IMR-90 (cell line): ENCODE measurements at places on chromosomes 2 and 18. TPM values are rescaled to one million over a fixed set of nuclear protein-coding genes. Genes with fewer than 3 reads are reported as not detected.

Gene D2HGDH
- 22.1 and 23.0 TPM in 2 replicates for polyA plus RNA-seq

Gene RBBP8
- polyA plus RNA-seq = 10.8 and 12.0 TPM in 2 replicates

Gene IL18RAP
- polyA plus RNA-seq = not detected in 2 replicates

Gene PIEZO2
- polyA plus RNA-seq = 2.2 and 2.4 TPM in 2 replicates

Gene PRKD3
- 14.3 and 15.8 TPM in 2 replicates for polyA plus RNA-seq

Gene IGFBP2
- 236 and 257 TPM in 2 replicates for polyA plus RNA-seq

Gene GRHL1
- polyA plus RNA-seq = 0.21 and 0.26 TPM in 2 replicates

DNA sequence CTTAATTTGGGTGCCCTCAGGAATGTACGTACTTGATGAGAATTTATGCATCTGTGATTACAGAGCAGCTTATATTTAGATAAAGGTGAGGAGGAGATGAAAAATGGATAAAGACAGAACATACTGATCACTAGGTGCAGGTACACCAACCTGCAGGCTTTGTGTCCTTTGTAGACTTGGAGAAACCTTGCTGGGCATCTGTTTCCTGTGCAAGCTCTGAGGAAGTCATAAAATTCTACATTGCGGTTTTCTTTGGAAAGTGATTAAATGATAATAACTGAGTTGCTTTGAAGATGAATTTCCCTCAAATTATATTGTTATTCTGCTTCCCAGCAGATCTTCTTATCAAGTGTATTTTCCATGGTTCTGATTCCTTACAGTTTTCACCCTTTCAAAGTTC is 7.7 kb downstream of the RAB27B start:
- no peak for DNase-seq

GRCh38 chr2:210267698-210268097 is 42.5 kb upstream of the ACADL start:
- no peak for DNase-seq

GRCh38 chr2:236526455-236527158 is 43.0 kb upstream of the ACKR3 start:
- no peak for DNase-seq

DNA sequence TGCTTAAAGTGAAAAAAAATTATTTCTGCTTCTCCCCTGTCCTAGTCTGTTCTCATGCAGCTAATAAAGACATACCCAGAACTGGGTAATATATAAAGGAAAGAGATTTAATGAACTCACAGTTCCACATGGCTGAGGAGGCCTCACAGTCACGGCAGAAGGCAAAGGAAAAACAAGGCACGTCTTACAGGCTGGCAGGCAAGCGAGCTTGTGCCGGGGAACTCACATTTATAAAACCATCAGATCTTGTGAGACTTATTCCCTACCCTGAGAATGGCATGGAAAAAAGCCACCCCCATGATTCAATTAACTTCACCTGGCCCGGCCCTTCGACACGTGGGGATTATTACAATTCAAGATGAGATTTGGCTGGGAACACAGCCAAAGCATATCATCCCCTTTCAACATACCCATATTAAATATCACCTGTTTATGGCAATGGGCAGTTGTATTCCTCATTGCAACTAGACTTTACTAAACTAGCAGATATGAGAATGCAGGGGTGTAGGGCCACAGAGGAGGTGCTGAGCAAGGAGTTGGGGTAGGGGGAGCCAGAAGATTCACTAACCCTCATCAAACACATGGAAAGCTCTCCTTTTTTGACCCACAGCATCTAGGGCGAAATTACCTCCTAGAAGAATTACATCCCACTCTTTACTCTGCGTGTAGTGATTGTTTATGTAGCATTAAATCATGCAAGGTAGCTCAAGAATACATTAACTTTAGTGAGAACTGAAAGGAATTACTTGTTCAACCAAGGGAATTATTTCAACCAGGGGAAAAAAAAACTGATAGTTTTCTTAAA is 183.3 kb upstream of the DOK6 start:
- no peak for DNase-seq

GRCh38 chr2:239249048-239249447 is 151.8 kb downstream of the HDAC4 start:
- no peak for DNase-seq

DNA sequence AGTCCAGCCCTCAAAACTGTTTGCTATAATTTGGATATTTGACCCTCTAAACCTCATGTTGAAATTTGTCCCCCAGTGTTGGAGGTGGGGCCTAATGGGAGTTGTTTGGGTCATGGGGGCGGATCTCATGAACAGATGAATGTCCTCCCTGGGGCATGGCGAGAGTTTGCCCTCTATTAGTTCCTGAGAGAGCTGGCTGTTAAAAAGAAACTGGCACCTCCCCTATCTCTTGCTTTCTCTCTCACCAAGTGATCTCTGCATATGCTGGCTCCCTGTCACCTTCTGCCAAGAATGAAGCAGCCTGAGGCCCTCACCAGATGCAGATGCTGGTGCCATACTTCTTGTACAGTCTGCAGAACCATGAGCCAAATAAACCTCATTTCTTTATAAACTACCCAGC is 12.0 kb downstream of the LNPK start:
- DNase-seq = no peak

GRCh38 chr18:22346401-22346952 is 71.2 kb downstream of the CTAGE1 start:
- peak; percentile 83 for DNase-seq

DNA sequence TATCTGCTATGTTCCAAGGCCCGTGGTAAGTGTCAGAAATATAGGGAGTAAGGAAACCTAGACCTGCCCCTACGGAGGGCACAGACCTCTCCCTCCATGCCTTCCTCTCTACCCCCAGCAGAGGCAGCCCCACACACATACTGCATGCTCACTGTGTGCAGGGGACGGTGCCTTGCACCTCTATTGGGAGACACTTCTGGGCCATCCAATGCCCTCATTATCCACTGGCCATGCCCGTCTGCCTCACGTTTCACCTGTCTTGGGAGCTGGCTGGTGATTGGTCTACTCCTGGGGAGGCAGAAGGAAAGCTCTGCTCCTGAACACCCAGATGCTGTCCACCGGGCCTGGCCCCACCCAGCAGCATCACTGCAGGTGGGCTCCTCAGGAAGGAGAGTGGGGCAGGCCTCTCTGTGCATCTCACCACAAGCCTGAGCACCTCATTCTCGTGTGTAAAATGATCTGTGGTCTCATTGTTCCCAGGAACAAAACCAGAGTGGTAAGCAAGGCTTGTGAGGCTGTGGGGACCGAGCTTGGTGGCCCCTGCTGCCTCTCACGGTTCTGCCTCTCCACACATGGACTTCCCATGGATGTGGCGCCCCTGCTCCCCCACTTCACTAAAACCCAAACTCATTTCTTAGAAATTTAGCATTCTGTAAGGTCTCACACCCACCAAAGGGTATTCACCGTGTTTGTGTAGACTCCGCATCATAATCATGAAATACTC is 312.5 kb upstream of the HS6ST1 start:
- DNase-seq = no peak

- DNase-seq = peak; percentile 97
Observed at GRCh38 chr2:224869601-224870233, 153.6 kb upstream of the CCDC195 start.

GRCh38 chr2:152240559-152241231 is 65.1 kb upstream of the STAM2 start:
- peak; percentile 75 for DNase-seq

GRCh38 chr2:36731941-36732672 is 35.6 kb downstream of the VIT start:
- DNase-seq = peak; percentile 30

DNA sequence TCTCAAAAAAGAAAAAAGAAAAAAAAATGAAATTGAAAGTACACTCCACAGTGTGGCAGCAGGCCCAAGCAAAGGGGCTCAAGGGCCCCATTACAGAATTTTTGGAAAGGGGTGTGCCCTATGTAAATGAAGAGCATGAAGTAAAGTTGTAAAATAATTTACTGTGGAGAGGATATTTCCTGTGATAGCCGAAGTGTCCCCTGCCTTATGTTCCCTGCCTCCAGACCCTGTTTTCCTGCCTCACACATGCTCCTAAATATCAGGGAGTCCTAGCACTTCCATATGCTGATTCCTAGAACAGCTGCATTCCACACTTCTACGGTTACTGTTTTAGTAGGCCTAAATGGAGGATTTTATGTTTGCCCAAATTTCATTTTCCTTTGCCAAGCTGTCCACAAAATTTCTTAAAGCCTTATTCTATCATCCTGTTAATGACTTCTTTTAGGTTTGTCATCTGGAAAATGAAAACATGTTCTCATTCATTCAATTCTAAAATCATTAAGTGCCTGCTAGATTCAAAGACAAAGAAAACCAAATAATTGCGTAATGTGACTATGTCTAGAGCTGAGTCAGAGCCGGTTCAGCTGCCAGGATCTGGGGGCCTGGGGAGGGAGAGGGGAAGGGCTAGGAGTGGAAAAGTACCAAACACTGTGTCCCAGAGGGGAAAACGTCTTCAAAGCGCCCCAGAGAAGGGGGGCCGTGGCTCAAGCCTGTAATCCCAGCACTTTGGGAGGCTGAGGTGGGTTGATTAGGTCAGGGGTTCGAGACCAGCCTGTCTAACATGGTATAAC is 25.9 kb upstream of the IMPA2 start:
- peak; percentile 87 for DNase-seq

DNA sequence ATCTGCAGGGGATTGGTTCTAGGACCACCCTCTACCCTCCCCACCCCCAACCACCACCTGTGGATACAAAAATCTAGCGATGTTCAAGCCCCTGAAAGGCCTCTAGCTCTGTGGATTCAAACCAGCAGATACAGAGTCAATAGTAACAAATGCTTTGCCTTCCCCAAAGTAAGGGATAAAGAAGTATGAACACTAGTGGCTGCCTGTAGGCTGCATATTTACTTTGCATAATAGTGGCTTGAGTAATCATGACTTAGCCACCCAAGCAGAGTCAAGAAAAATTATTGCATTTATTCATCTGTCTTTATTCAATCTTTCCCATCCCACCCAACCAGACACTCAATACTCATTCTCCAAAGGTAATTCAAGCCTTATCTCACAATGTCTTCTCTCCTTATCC is 43.8 kb downstream of the SOCS6 start:
- peak; percentile 57 for DNase-seq

DNA sequence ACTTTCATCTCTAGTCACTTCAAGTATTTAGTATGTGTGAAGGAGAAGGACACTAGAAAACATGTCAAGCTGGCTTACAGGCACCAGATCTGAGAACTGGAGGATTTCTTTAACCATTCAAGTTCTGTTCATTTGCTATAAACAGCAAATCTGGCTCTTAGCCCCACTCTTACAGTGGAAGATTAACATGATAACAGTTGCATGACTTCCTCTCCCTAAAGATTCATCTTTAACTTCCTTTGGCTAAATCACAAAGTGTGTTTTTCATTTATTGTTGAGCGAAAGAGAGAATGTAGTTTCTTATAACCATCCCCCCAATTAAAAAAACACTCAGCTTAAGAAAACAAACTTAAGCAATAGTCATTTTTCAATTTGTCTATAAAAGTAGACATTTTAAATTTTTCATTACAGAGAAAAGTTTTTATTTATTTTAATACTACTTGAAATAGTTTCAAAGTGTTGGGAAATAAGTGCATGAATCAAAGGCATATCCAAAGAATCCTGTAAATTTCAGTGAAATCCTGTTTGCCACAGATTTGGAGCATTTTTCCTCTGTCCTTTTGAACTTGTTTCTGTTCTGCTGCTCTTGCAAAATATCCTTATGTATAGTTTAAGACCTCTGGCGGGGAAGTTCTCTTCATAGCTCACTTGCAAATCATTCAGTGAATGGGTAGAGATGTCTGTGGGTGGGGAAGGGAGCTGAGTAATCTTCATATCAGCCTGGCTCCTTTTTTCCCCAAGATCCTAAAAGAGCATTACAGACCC is 241.0 kb upstream of the RBBP8 start:
- DNase-seq = peak; percentile 95

DNA sequence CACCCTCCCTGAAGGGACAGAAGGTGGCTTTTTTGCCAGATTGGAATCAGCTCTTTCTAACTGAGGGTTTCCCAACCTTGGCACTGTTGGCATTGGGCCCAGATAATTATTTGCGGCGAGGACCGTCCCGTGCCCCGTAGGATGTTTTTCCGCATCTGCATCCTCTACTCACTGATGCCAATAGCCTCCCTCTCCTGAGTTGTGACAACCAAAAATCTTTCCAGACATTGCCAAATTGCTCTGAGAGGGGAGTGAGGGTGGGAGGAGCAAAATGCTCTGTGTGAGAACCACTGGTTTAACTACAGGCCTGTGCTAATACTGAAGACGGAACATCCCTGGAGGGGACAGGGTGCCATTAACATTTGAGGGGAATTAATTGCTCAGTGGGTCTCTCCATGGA is 33.6 kb upstream of the GLI2 start:
- DNase-seq = no peak

GRCh38 chr2:96359310-96359709 is 23.7 kb downstream of the NCAPH start:
- no peak for DNase-seq

GRCh38 chr2:118670838-118671237 is 176.6 kb downstream of the EN1 start:
- DNase-seq = peak; percentile 44

DNA sequence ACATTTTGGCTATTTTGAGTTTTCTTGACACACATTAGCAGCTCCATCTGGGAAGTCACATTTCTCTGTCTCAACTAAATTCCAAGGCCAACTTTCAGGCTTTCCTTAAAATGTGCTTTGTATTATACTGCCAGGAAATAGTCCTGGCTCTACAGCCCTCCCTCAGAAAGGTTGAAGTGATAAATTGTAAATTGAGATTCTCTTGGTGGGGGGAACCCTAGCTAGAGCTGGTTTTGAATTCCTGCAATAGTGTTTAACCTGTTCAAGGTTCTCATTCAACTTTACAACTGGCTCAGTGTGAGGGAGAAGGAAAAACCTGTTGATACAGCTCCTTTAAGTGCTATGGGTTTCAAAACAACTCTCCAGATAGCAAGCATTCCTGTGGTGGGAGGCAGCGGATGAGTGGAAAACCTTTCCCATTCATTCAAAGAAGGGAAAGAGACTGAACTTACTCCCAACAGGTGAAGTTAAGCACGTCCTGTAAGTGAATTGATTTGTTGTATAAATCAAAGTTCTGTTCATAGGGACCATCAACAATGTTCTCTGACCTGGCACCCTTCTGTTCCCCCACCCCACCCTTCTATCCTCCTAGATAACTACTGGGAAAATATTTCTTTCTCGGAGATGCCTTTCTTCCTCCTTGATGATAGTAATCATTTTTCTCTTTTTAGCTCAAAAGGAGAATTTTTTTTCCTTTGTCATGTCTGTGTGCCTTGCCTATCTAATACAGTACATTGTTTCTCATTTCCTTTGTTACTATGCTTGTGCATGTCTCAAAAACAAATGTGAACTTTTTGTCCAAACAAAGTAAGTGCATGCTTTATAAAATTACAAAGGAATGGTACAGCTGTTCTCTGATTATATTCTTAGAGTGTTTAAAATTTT is 44.2 kb upstream of the SLC39A10 start:
- DNase-seq = peak; percentile 82

- peak; percentile 13 for DNase-seq
Observed at GRCh38 chr2:45649462-45649857, 2.0 kb upstream of the PRKCE start.

GRCh38 chr2:239189711-239190131 is 211.1 kb downstream of the HDAC4 start:
- no peak for DNase-seq

- DNase-seq = no peak
Observed at GRCh38 chr2:225020168-225020849, 22.0 kb downstream of the DOCK10 start.
